ENCODE measurements at places on chromosomes 16 and 17. TPM values are rescaled to one million over a fixed set of nuclear protein-coding genes. Genes with fewer than 3 reads are reported as not detected.

Gene RFFL
- 42.0 TPM for total RNA-seq

Gene SNX20
- total RNA-seq = 17.6 TPM

Gene IL17C
- total RNA-seq = not detected

Gene NT5M
- total RNA-seq = 1.6 TPM

Gene HOXB1
- not detected for total RNA-seq

Gene HSPB9
- total RNA-seq = not detected

Gene C16orf74
- 1.9 TPM for total RNA-seq

Gene OTOA
- 1.1 TPM for total RNA-seq

Gene LUC7L3
- 89.2 TPM for total RNA-seq

Gene TBC1D3G
- total RNA-seq = not detected

Gene YBX2
- 0.37 TPM for total RNA-seq

Gene HOXB9
- not detected for total RNA-seq

Gene CLEC3A
- not detected for total RNA-seq

Gene PRSS33
- total RNA-seq = not detected

Gene LITAFD
- not detected for total RNA-seq

Gene MYH11
- 47.3 TPM for total RNA-seq

- DNase-seq = peak; percentile 61
These were observed 2274.7 kb downstream of the TP53TG3F start for GRCh38 chr16:35733971-35734702.

DNA sequence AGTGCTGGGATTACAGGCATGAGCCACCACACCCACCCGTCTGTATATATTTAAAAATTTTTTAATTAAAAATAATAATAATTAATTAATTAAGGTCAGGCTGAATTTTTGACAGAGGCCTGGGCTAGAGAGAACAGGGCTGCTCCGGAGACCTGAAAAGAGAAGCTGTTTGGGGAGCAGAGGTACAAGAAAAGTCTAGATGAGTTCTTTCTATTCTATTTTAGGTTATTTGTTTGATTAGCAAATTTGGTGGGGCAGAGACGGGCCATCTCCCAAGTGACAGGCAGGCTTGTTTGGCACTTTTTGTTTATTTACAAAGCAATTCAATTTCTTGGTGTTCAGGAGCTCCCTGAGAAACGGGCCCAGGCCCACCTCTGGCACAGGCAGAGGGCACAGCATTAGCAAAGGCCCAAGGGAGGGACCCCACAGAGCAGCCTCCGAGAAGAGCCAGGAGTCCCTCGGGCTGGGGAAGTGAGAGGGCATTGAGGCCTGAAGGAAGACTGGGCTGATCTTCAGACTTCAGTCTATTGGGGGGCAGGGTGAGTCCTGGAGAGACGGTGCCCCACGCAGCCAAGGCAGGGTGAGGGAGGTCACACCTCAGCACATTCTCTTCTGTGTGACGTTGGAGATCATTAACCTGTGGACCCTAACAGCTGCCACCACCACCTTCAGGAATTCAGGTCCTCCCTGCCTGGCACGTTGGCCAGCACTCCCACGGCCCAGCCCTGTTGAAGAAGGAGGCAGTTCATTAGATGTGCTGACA lies 10.8 kb upstream of the RIPOR1 start:
- no peak for DNase-seq

- DNase-seq = no peak
These were observed 818 bp upstream of the CNEP1R1 start for GRCh38 chr16:50024207-50024606.

DNA sequence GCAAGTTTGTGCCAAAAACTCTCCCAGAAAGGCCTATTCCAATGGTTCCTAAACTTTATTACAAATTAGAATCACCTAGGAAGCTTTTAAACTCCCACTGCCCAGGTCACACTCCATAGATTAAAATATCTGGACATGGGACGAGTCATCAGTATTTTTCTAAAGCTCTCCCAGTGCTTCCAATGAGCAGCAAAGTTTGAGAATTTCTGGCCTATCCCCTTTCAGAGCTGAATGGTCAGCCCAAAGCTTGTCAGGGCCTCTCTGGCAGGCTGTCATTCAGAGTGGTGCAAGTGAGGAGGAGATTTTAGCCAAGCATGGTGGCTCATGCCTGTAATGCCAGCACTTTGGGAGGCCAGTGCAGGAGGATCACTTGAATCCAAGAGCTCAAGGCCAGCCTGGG lies 2.4 kb downstream of the BCL6B start:
- DNase-seq = no peak

- no peak for DNase-seq
These were observed 22.7 kb downstream of the SLC6A4 start for GRCh38 chr17:30212750-30213149.

- no peak for DNase-seq
These were observed 2.9 kb upstream of the CPNE7 start for GRCh38 chr16:89572485-89573205.

- no peak for DNase-seq
These were observed 132.4 kb downstream of the CA10 start for GRCh38 chr17:52026075-52026474.

- no peak for DNase-seq
These were observed 9.2 kb downstream of the RPL23 start for GRCh38 chr17:38844261-38844757.

- DNase-seq = no peak
These were observed 1512.0 kb upstream of the GOT2 start for GRCh38 chr16:60246086-60246485.

GRCh38 chr17:28317966-28318758 lies 838 bp upstream of the TMEM97 start:
- DNase-seq = no peak

- no peak for DNase-seq
These were observed 495 bp downstream of the TXNDC17 start for GRCh38 chr17:6641247-6641863.

DNA sequence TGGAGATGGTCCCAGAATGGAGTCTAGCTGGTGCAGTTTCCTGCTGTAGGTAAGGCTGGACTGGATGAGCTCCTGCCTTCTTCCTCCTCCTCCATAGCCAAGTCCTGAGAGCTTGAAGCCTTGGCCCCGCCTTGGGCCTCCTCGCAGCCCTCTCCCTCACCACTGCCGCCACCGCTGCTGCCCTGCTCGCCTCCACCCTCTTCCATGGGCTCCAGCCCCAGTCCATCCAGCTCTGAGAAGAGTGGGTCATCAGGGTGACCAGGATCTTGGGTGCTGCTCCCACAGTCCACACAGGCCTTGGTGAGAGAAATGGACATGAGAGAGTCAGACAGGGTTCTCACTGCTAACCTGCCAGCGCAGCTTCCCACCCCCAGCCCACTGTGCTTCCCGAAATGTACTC lies 11.2 kb downstream of the PER1 start:
- DNase-seq = no peak

DNA sequence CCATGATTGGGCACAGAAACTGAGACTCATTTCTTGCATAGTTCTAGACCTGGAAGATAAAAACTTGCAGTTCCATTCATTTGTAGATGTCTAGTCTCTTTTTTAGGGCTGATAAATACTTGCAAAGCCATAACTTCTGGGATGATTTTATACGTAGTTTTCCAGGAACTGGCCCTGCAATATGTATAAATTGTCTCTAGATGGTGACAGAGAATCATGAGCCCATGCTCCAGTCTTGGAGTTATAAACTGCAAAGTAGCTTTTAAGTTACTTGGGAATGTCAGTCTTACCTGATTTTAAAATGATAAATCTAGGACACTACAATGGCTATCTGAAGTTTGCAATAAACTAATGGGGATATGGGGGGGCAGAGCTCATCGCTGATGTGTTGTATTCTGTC lies 3.0 kb upstream of the ADAMTS18 start:
- DNase-seq = no peak

- no peak for DNase-seq
These were observed 16.5 kb downstream of the BRIP1 start for GRCh38 chr17:61846761-61847375.

GRCh38 chr17:2821868-2822267 lies 25.6 kb downstream of the RAP1GAP2 start:
- DNase-seq = no peak

GRCh38 chr17:11331547-11332513 lies 90.8 kb downstream of the SHISA6 start:
- no peak for DNase-seq

- peak; percentile 43 for DNase-seq
These were observed 33.3 kb downstream of the JPH3 start for GRCh38 chr16:87635541-87636049.

- DNase-seq = no peak
These were observed 30.6 kb downstream of the NETO2 start for GRCh38 chr16:47113130-47113529.

DNA sequence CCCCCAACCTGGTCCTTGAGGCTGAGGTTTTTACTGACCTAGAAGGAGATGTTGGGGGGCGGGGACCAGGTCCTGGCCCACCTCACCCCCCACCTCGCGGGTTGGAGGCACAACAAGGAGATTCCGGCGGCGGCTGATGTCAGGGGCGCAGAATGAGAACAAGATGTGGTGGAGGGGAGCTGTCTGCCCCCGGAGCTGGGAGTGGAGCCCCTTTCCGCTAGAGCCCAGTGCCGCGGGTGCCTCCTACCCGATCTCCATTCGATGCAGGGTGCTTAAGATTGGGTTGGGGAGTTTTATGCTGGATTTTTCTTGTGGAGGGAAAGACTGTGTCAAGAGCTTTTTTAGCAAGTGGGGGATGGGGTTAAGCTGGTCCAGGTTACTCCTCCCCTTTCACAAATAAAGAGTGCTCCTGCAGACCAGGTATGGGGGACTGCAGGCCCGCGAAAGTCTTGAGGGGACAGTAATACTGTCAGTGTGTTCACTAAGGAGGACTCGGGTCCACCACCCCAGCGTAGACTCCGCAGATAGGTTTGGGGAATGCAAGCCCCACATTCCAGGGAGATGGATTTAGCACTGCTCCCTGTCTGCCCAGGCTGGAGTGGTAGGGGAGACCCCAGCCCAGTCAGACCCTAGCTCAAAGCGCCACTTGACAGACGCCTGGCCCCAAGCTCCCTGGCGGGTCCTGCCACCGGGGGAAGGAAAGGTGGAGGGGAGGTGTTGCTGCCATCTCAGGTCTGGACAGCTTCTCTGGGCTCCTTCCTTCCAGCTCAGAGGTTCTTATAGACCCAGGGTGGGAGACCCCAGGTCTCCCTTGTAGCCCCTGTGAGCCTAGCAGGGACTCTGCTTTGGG lies 2.0 kb downstream of the CACNA1G start:
- DNase-seq = no peak

DNA sequence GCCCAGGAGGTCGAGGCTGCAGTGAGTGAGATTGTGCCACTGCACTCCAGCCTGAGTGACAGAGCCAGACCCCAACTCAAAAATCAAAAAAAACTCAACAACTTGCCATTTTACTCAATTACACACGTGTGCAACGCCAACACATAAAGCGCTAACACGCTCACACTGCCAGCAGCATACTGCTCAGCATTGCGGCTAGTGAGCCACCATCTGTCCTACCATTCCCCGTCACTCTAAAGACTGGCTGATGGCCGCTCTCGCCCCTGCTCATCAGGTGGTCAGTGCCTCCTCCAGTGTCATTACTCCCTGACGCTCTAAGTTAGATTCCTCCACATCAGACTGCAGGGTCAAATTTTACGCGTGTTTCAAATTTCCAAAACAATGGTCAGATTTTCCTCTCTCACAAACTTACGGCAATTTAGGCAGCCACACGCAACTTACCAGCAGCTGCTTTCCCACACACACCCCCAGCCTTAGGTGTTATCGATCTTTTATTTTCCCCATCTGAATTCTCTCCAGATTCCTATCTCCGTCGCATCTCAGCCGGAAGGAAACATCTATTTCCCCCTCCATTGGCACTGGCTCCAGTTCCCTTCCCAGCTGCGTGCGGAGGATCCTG lies 240.8 kb downstream of the C16orf95 start:
- DNase-seq = no peak

GRCh38 chr16:67150047-67150832 lies 558 bp downstream of the B3GNT9 start:
- DNase-seq = peak; percentile 69

- DNase-seq = peak; percentile 6
These were observed 22.1 kb upstream of the IL21R start for GRCh38 chr16:27379919-27380318.

- DNase-seq = no peak
These were observed 40.8 kb downstream of the CYB5B start for GRCh38 chr16:69465083-69465721.
